ENCODE measurements at places on chromosomes 13 and 19. TPM values are rescaled to one million over a fixed set of nuclear protein-coding genes. Genes with fewer than 3 reads are reported as not detected.

Gene NHLRC3
- total RNA-seq: 9.6 TPM

Gene BEST2
- not detected for total RNA-seq

Gene PLPPR3
- under 0.01 TPM for total RNA-seq

Gene FAM124A
- not detected for total RNA-seq

Gene ZNF681
- 0.34 TPM for total RNA-seq

Gene ODAD3
- 0.07 TPM for total RNA-seq

Gene NECTIN2
- total RNA-seq: 49.9 TPM

Gene TMPRSS9
- total RNA-seq: not detected

Gene ATP4B
- not detected for total RNA-seq

Gene LIM2
- total RNA-seq: not detected

Gene ZNF845
- total RNA-seq: 15.6 TPM

Gene MBD3L1
- not detected for total RNA-seq

Gene CRB3
- total RNA-seq: 79.3 TPM

Gene MYO9B
- 20.2 TPM for total RNA-seq

Measured in nasal cavity respiratory epithelium epithelial cell of viscerocranial mucosa (primary cell).